ENCODE measurements at places on chromosomes 1 and 21.

GRCh38 chr1:184340984-184341383 lies 45.8 kb upstream of the C1orf21 start:
- no peak for DNase-seq

- DNase-seq, result no peak
These were observed 15.0 kb upstream of the PRDM16 start for GRCh38 chr1:3053986-3054385.

GRCh38 chr1:226751703-226752102 lies 12.6 kb upstream of the ITPKB start:
- DNase-seq, result no peak

- no peak for DNase-seq
These were observed 16.2 kb downstream of the CFAP126 start for GRCh38 chr1:161351482-161351881.

GRCh38 chr1:87356591-87356990 lies 27.9 kb downstream of the LMO4 start:
- no peak for DNase-seq

- no peak for DNase-seq
These were observed 227.3 kb upstream of the TMEM51 start for GRCh38 chr1:14926229-14926628.

DNA sequence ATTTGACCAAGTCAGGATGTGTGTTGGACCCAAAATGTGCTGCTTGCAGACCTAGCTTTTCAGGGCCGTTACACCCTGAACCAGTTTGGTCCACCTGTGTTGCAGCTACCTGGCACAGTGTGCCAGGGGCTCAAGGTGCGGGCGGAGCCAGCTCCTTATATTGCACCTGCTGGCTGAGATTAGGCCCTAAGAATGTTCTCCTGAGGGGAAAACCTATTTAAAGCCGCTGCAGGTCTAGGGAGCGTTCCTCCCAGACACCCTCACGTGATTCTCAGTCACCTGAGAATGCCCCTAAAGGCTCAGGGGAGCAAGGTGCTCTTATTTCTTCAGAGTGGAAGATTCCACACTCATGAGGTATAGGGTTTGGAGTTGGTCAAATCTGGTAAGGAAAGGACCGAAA lies 12.0 kb downstream of the GSTM3 start:
- no peak for DNase-seq

GRCh38 chr21:26686278-26686677 lies 113.2 kb upstream of the CYYR1 start:
- DNase-seq, result no peak

All from fibroblast of the conjunctiva (primary cell).